ENCODE measurements at places on chromosomes 3 and 15. TPM values are rescaled to one million over a fixed set of nuclear protein-coding genes. Genes with fewer than 3 reads are reported as not detected.

DNA sequence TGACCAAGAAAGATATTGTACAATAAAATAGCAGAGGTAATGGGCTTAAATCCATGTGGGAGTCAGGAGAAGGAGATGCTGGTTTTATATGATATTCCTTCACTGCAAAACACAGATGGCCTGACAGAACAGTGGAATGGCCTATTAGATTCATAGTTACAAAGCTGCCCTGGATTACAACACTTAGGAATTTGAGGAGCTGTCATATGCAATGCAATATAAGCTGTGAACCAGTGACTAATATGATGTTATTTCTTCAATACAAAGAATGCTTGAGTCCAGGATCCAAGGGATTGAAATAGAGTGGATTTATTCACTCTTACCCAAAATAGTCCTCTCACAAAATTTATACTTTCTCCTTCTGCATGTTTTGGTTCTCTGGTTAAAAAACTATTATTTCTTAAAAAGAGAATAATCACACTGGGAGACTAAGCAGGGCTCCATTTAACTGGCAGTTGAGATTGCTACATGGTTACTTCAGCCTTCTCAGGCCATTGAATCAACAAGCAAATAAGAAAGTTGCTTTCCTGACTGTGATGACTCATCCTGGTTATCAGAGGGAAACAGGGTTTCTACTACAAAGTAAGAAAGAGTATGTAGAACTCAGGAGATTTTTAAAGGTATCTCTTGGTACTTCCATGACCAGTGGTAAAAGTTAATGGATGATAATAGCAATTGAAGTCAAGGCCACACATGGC, 79.8 kb upstream of the ZPLD1 start:
- DNase-seq = no peak

DNA sequence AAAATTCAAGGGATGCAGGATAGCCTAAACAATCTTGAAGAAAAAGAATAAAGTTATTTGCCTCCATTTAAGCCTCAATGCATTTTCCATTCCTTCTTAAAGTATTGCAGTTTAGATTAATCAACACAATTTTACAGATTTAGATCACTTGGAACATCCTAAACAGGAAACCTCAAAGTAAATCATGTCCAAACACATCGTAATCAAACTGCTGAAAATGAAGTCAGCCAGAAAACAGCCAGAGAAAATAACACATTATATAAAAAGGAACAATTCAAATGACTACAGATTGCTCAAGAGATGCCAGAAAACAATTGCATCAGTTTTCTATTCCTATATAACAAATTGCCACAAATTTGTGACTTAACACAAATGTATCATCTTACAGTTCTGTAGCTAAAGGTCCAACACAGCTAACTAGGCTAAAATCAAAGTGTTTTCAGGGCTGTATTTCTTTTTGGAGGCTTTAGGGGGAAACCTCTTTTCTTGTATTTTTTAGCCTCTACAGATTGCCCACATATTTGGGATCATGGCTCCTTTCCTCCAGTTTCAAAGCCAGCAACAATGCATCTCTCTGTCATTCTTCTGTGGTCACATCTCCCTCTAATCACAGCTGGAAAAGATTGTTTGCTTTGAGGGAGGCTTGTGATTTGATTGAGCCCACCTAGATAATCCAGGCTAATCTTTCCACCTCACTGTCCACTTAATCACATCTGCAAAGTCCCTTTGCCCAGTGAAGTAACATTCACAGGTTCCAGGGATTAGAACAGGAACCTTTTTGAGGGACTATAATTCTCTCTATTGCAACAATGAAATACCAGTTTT, 543.3 kb upstream of the UBE2E2 start:
- DNase-seq = no peak

Gene GOLGA6L26
- total RNA-seq = not detected

Gene ITIH1
- not detected for total RNA-seq

Gene MSL2
- total RNA-seq = 41.8 TPM

Gene KBTBD12
- total RNA-seq = 0.63 TPM

Gene INSYN1
- 13.1 TPM for total RNA-seq
